ENCODE measurements at places on chromosomes 11 and 22. TPM values are rescaled to one million over a fixed set of nuclear protein-coding genes. Genes with fewer than 3 reads are reported as not detected.

Gene AQP11
- 1.9 TPM for total RNA-seq

Gene CDC45
- total RNA-seq: 12.5 TPM

DNA sequence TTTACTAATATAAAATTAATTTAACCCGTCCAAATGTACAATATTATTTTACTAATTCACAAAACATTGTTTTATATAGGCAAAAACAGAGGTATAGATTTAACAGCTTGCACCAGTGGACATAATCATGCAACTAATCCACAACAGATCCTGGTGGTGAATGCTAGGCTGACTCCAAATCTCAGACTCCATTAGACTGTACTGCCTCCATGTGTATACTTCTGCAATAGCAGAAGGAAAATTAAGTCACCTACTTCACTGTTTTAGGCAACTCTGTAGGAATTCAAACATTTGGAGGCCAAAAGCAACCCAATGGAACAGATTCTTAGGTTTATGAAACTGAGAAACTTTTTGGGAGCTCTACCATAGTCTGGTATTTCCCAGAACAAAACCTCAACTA lies 30.0 kb upstream of the RAB39A start:
- no peak overlapping the region for H3K27ac ChIP-seq
- peaks cover 2% of the 10 kb centered on the region for H3K4me1 ChIP-seq
- H3K4me3 ChIP-seq: no peak overlapping the region
- no peak for DNase-seq

DNA sequence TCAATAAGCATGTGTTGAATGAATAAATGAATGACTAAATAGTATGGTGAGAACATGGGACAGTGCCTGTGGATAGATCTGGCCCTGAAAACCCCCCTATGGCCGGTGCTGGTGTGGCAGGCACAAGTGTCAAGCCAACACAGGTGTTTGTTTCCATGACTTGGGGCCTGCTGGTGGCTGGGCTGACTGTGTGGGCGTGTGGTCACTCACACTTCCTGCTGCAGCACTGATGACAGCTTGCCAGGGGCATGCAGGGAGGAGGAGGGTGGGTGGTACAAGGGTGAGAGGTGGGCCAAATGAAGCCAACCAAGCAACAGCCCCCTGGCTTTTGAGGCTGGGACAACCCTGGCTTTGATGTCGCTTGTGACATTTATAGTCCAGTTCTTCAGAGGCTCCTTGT lies 30.3 kb upstream of the ABCC8 start:
- H3K27ac ChIP-seq: no peak overlapping the region
- DNase-seq: no peak
- no peak overlapping the region for H3K4me3 ChIP-seq
- H3K36me3 ChIP-seq: no peaks in the 10 kb centered on the region
- H3K27me3 ChIP-seq: peaks cover 51% of the 10 kb centered on the region

- DNase-seq: no peak
- no peak overlapping the region for H3K27ac ChIP-seq
- no peak overlapping the region for H3K4me3 ChIP-seq
- H3K36me3 ChIP-seq: no peaks in the 10 kb centered on the region
- H3K4me1 ChIP-seq: no peaks in the 10 kb centered on the region
Observed at GRCh38 chr11:5507933-5508305, 1.8 kb downstream of the UBQLN3 start.

- DNase-seq: no peak
- H3K4me3 ChIP-seq: no peak overlapping the region
- H3K27me3 ChIP-seq: no peaks in the 10 kb centered on the region
Observed at GRCh38 chr11:47164321-47164720, 12.4 kb downstream of the ARFGAP2 start.

Gene DNAJB7
- not detected for total RNA-seq

Gene GAS2
- total RNA-seq: 14.9 TPM

DNA sequence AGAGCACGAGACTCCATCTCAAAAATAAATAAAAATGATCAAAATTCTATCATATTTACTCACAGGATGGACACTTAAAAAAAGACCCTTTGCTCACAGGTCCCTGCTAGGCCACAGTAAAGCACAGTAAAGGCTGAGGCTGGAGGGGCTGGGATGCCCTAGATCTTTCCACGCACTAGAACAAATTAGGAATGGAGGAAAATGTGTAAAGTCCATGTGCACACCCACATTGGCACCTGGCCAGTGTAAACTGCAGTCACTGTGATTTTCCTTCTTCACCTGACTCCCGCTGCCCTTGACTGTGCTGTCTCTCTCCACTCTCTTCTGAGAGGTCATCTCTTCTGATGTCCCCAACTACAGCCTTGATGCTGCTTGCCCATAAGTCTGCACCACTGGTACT lies 195.5 kb downstream of the EFCAB6 start:
- no peak for DNase-seq
- no peaks in the 10 kb centered on the region for H3K36me3 ChIP-seq
- H3K4me3 ChIP-seq: no peak overlapping the region
- no peak overlapping the region for H3K27ac ChIP-seq
- peaks cover 10% of the 10 kb centered on the region for H3K4me1 ChIP-seq

DNA sequence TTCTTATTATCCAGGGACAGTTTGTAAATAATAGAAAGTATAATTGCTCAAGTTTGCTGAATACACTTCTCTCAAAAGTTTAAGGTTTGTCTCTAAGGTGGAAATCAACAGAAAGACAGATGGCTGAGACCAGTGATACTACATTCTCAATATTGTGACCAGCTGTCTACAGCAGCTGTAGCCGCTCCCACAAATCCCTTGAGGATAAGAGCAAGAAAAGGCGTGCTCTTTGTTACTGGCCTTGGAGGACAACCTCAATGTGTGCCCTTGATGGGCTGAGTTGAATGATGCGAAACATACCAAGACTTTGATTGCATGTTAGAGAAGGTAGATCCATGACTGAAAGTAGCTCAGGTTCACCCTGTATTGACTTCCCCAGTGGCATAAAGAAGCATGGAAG lies 6.1 kb downstream of the OR6M1 start:
- no peaks in the 10 kb centered on the region for H3K27me3 ChIP-seq
- peaks cover 18% of the 10 kb centered on the region for H3K4me1 ChIP-seq
- H3K27ac ChIP-seq: no peak overlapping the region
- no peaks in the 10 kb centered on the region for H3K36me3 ChIP-seq
- no peak overlapping the region for H3K4me3 ChIP-seq

GRCh38 chr11:15334766-15335165 lies 220.0 kb downstream of the INSC start:
- DNase-seq: no peak
- peaks cover 10% of the 10 kb centered on the region for H3K27me3 ChIP-seq
- no peak overlapping the region for H3K27ac ChIP-seq

Gene XKR3
- not detected for total RNA-seq

Gene GRAP2
- total RNA-seq: not detected

DNA sequence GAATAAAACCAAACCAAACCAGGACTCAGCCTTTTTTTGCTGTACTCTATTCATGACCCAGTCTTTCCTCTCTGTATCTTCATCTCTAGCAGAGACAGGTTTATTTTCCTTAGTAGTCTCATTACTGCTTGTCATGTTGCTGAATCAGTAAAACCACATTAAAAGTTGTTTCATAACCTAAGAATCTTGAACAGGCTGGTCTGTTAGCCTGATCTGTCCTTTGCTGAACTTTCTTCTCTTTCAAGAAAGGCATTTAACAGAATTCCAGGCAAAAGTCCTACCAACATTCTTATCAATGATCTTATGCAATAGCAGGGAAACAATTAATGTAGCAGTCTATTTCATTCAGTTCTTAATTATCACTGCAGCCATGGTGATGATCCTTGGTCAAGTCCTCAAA lies 197.7 kb downstream of the CASP12 start:
- H3K36me3 ChIP-seq: no peaks in the 10 kb centered on the region
- no peak overlapping the region for H3K4me3 ChIP-seq
- peak overlapping the region; percentile 72 for H3K27ac ChIP-seq
- peaks cover 32% of the 10 kb centered on the region for H3K4me1 ChIP-seq

Gene CD3E
- total RNA-seq: not detected

DNA sequence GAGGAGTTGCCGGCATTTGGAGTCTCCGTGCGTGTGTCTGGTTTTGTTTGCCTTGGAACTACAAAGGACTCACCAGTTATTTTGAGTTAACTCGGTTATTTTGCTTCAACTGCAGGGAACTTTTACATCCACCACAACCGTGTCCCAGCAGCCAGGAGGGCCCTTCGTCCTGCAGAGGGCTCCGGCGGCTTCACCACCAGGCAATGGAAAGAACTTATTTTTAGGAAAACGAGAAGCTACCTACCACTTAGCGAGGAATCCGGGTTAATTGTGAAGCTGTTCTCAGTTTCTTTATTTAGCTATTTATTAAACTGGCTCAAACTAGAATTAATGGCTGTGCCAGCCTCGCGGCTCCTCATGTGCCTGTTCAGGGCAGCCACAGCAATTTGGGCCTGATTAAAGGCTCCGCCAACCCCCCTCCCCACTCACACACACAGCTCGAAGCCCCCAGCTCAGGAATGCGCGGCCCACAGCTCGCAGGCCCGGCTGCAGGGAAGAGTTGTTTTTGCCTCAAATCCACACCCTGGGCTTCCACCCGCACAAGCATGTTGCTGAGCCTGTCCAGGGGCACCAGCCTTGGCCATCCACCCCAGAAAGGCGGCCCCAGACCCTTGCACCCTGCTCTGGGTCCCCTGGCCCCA lies 55.9 kb upstream of the FGF3 start:
- peaks cover 5% of the 10 kb centered on the region for H3K27me3 ChIP-seq
- no peak overlapping the region for H3K4me3 ChIP-seq
- no peaks in the 10 kb centered on the region for H3K36me3 ChIP-seq
- peaks cover 4% of the 10 kb centered on the region for H3K4me1 ChIP-seq
- DNase-seq: peak; percentile 37
- H3K27ac ChIP-seq: no peak overlapping the region

GRCh38 chr11:69362315-69362714 lies 68.4 kb downstream of the MYEOV start:
- no peak overlapping the region for H3K4me3 ChIP-seq
- DNase-seq: no peak
- H3K36me3 ChIP-seq: no peaks in the 10 kb centered on the region
- no peaks in the 10 kb centered on the region for H3K27me3 ChIP-seq
- no peaks in the 10 kb centered on the region for H3K4me1 ChIP-seq

DNA sequence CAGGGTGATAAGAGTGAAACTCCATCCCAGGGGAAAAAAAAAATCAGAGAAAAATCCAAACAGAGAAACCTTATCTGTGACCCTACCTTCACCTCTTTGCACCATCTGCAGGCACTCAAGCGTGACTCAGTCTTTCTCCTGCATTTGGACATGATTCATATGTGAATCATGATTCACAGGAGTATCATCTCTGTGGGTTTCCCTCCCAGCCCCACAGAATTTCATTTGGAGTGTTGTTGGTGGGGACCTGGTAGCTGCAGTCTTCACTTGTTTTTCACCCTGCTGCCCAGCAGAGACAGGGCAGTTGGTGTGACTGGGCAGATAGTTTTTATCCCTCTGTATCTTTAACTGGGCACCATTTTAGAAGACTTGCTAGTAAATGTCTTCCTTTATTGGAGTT lies 75.7 kb downstream of the DEPDC5 start:
- H3K4me3 ChIP-seq: no peak overlapping the region
- DNase-seq: no peak
- no peaks in the 10 kb centered on the region for H3K27me3 ChIP-seq
- no peaks in the 10 kb centered on the region for H3K4me1 ChIP-seq
- peak overlapping the region; percentile 81 for H3K27ac ChIP-seq

DNA sequence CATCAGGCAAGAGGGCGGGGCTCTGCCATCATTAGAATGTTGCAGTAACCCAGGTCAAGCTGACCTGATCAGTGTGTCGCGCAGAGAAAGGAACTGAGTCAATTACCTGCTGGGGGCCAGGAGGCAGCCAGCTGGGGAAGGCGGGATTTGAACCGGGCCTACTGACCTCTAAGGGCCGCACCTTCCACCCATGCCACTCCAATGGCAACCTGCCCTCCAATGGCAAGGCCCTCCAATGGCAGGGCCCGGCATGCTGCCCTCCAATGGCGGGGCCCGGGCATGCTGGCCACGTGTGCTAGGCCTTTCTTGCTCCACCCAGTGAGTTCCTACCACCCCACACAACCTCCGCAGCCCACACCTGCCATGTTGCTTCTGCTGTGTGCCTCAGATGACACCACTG lies 407.6 kb downstream of the CTTN start:
- peaks cover 5% of the 10 kb centered on the region for H3K4me1 ChIP-seq
- H3K36me3 ChIP-seq: no peaks in the 10 kb centered on the region
- no peak for DNase-seq
- no peak overlapping the region for H3K27ac ChIP-seq
- peaks cover 1% of the 10 kb centered on the region for H3K27me3 ChIP-seq

- H3K27me3 ChIP-seq: no peaks in the 10 kb centered on the region
- no peak overlapping the region for H3K4me3 ChIP-seq
- no peak overlapping the region for H3K27ac ChIP-seq
- no peak for DNase-seq
- H3K36me3 ChIP-seq: no peaks in the 10 kb centered on the region
Observed at GRCh38 chr11:122322329-122322728, 206.3 kb upstream of the BLID start.

GRCh38 chr11:68803766-68804165 lies 38.0 kb downstream of the CPT1A start:
- H3K4me1 ChIP-seq: no peaks in the 10 kb centered on the region
- H3K4me3 ChIP-seq: no peak overlapping the region
- H3K36me3 ChIP-seq: no peaks in the 10 kb centered on the region
- no peak for DNase-seq

DNA sequence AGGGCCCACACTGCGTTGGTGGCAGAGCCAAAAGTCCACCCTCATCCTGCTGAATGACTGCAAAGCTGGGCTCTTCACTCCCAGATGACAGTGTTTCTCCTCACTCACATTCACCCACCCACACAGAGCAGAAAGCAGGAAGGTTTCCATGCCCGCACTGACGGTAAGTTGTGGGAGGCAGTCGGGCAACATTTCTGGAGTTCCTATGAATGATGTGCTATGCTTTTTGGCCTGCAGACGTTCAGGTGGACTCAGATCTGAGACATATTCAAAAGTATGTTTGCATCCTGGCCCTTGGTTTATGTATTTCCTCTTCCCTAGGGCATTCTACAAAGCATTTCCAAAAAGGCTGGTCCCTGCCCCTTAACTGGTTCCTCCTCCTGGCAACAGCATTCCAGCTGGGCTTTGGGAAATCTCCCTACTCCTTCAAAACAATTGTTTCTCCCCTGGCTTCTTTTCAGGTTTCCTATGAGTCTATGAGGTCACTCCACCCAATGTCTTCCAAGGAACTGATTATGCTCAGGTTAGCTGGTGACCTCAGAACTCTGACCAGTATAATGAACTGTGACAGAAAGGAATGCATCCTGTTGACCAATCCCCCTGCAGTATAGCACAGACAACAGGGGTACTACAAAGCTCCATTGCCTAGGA lies 36.4 kb downstream of the PACSIN2 start:
- no peaks in the 10 kb centered on the region for H3K36me3 ChIP-seq
- no peak for DNase-seq
- H3K4me1 ChIP-seq: peaks cover 32% of the 10 kb centered on the region
- no peaks in the 10 kb centered on the region for H3K27me3 ChIP-seq
- H3K4me3 ChIP-seq: no peak overlapping the region

Gene TSPAN32
- total RNA-seq: 1.2 TPM

Gene CD3D
- total RNA-seq: not detected

DNA sequence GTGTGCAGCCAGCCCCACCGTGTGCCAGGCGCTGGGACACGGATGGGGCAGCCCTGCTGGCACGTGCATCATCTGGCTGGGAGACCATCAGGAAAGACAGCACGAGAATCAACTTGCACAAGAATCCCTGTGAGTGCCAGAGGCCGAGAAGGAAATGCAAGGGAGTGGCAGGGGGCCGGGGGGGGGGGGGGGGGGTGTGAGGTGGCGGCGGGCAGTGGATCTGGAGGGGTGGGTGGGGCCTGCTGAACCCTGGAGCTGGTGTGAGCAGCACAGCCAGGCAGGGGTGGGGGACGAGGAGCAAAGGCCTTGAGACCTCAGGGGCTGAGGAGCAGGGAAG lies 14.0 kb upstream of the FLRT1 start:
- no peak overlapping the region for H3K4me3 ChIP-seq
- H3K36me3 ChIP-seq: no peaks in the 10 kb centered on the region
- no peak overlapping the region for H3K27ac ChIP-seq

GRCh38 chr11:78426845-78427244 lies 9.2 kb upstream of the GAB2 start:
- H3K27ac ChIP-seq: no peak overlapping the region
- peaks cover 3% of the 10 kb centered on the region for H3K36me3 ChIP-seq
- peaks cover 39% of the 10 kb centered on the region for H3K4me1 ChIP-seq
